ENCODE measurements at places on chromosomes 7 and 10. TPM values are rescaled to one million over a fixed set of nuclear protein-coding genes. Genes with fewer than 3 reads are reported as not detected.

Gene MPLKIP
- total RNA-seq: 34.2 TPM

- H3K27ac ChIP-seq: no peak overlapping the region
- no peak for DNase-seq
- H3K27me3 ChIP-seq: no peaks in the 10 kb centered on the region
- H3K36me3 ChIP-seq: no peaks in the 10 kb centered on the region
- no peak overlapping the region for H3K4me3 ChIP-seq
- H3K4me1 ChIP-seq: no peaks in the 10 kb centered on the region
Measured at GRCh38 chr10:130623680-130624267, 487.6 kb downstream of the GLRX3 start.

Gene CDNF
- 0.89 TPM for total RNA-seq

GRCh38 chr10:36157486-36157885, 515.4 kb upstream of the FZD8 start:
- DNase-seq: no peak
- no peaks in the 10 kb centered on the region for H3K36me3 ChIP-seq
- no peak overlapping the region for H3K27ac ChIP-seq
- no peaks in the 10 kb centered on the region for H3K4me1 ChIP-seq

Gene CYP26C1
- total RNA-seq: 0.10 TPM

DNA sequence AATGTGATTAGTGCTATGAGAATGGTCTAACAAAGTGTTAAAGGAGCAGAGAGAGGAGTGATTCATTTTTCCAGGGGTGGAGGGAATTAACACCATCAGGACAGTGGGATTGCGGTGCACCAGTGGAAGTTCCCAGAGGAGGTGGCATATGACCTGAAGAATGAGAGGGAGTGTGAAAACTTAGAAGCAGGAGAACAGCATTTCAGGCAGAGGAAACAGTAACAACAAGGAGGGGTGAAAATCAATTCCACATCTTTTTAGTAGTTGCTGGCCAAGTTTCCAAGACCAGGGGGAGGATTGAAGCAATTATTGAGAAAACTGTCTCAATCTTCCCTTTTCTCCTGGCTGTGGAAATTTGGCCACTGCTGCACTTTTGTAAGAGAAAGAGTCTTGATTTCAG, 23.7 kb upstream of the CCDC172 start:
- H3K27me3 ChIP-seq: no peaks in the 10 kb centered on the region
- H3K36me3 ChIP-seq: no peaks in the 10 kb centered on the region
- no peak for DNase-seq
- no peak overlapping the region for H3K27ac ChIP-seq

DNA sequence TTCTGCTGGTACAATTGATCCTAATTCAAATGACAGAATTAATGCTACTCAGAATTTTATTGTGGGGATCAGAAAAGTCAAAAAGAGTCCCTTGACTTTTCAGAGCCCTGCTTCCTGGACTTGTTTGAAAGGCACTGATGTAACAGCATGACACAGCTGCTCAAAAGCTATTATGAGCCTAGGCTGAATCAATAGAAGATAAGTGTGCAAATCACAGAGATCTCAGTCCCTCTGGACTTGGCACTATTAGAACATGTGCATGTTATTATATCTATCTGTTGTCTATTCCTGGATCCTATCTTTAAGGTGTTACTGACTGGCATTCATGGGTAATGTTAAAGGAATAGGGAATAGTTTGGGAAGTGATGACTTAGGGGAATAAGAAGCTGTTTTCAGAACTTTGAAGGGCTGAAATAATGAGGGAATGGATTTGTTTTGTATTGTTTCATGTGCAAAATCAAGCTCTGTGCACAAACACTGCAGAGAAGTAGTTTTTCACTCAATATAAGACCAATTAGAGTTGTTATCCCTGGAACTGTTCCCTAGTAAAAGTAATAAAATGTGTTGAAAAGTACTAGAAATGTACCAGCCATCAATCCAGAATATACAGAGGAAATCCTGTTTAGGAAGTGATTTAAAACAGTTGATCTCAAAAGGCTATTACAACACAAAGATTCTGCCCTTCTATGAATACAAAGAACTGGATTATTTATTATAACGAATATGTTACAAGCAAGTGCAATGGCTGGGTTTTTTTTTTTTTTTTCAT, 814.9 kb upstream of the C7orf33 start:
- no peak for DNase-seq
- H3K27me3 ChIP-seq: no peaks in the 10 kb centered on the region
- no peak overlapping the region for H3K27ac ChIP-seq

- H3K4me3 ChIP-seq: no peak overlapping the region
- no peaks in the 10 kb centered on the region for H3K36me3 ChIP-seq
- DNase-seq: no peak
- no peak overlapping the region for H3K27ac ChIP-seq
- no peaks in the 10 kb centered on the region for H3K27me3 ChIP-seq
Measured at GRCh38 chr7:125184801-125185200, 255.2 kb upstream of the POT1 start.

DNA sequence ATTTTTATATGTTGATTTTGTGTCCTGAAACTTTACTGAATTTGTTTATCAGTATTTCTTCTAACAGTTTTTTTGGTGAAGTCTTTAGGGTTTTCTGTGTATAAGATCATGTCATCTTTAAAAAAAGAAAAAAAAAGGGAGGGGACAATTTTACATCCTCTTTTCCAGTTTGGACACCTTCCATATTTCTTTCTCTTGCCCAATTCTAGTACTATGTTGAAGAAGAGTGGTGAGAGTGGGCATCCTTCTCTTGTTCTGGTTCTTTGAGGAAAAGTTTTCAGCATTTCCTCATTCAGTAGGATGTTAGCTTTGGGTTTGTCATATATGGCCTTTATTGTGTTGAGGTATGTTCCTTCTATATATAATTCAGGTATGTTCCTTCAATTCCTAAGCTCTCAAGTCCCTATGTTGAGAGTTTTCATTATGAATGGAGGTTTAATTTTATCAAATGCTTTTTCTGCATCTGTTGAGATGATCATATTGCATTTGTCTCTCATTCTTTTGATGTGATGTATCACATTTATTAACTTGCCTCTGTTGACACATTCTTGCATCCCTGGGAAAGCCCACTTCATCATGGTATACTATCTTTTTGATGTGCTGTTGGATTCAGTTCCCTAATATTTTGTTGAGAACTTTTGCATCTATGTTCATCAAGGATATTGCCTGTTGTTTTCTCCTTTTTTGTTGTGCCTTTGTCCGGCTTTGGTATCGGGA, 12.1 kb downstream of the TAS2R40 start:
- no peak for DNase-seq
- H3K4me1 ChIP-seq: no peaks in the 10 kb centered on the region
- H3K27me3 ChIP-seq: peaks cover 33% of the 10 kb centered on the region
- H3K36me3 ChIP-seq: peaks cover 5% of the 10 kb centered on the region

Gene CACNB2
- not detected for total RNA-seq

DNA sequence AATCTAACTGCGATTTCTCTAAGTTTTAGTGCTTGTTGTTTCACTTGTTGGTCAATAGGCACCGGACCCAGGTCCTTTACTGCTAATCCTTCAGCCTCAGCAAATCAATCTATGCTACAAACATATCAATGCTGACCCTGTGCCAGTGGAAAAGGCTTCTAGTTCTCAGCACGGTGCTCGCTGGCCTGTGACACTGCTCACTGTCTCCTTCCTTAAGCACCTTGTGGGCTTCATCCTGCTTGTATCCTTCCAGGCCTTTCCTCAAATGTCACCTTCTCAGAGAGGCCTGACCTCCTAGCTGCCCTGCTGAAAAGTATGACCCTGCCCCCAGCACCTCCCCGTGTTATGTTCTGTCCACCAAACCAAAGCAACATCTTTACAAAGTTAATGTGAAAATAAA, 201.2 kb upstream of the FRMD4A start:
- DNase-seq: no peak
- H3K36me3 ChIP-seq: peaks cover 68% of the 10 kb centered on the region
- H3K4me3 ChIP-seq: no peak overlapping the region
- peaks cover 80% of the 10 kb centered on the region for H3K4me1 ChIP-seq
- H3K27ac ChIP-seq: peak overlapping the region; percentile 3
- no peaks in the 10 kb centered on the region for H3K27me3 ChIP-seq

DNA sequence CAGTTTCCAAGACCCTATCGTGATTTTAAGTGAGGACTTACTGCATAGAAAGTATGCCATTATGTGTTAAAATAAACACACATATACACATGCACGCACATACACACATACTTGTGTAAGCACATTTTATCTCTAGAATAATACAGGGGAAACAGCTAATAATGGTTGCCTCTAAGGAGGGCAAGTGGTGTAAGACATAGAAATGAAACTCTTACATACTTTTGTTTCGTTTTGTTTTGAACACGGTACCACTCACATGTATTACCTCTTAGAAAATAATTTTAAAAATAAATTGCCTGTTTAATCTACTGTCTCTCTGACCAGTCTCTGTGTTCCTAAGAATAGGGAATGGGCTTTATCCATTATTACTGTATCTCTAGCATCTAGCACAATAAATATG, 49.2 kb downstream of the HERPUD2 start:
- H3K4me1 ChIP-seq: peaks cover 20% of the 10 kb centered on the region
- H3K4me3 ChIP-seq: no peak overlapping the region
- DNase-seq: no peak
- peaks cover 42% of the 10 kb centered on the region for H3K36me3 ChIP-seq
- no peak overlapping the region for H3K27ac ChIP-seq

DNA sequence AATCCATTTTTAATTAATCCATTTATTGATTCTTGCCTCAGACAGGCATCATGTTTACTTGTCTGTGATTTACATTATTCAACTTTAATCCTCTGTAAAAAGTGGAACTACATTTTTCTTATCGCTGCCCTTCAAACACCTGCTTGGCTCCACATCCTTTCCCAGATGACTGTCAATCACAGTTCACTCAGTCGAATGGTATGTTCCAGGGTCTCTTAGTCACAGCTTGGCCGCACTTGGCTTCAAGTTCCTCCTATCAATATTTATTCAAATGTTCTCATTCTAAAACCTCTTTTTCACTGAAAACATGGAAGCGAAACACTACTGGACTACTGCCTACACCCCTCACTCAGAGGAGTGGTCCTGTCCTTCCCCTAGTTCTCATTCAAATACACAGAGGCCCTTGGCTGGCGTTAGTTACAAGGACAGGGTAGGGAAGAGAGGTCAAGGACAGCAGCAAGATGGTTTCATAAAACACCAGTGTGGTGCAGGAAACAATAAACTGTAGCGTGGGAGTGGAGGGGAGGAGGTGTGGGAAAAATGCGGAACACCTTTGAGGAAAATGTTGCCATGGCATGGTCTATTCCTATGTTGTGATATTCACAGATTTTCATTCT, 143.2 kb downstream of the USP6NL start:
- H3K27me3 ChIP-seq: no peaks in the 10 kb centered on the region
- no peak overlapping the region for H3K4me3 ChIP-seq
- H3K36me3 ChIP-seq: no peaks in the 10 kb centered on the region
- DNase-seq: peak; percentile 6

Gene HECW1
- total RNA-seq: not detected

DNA sequence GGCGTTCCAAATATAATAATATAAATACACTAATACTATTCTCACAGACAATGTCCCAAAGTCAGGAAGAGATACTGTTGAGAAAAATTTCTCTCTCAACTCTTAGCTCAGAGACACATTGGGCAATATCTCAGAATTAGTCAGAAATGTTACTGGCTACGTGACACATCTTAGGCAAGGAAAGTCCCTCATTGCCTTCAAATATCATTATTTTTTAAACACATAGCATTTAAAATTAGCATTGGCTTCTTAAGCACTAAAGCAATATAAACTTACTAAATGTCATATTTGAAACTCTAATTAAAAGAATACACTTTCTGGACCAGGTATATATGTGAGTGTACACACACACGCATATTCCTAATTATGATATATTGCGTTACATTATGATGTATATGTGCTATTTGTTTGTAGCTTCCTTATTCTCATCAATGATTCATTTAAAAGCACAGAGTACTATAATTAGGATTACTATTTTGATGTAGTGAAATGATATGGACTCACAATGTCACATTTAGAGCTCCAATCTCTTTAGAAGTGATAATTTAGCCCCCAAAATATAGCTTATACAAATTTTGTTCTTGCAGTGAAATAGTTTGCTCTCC, 255.8 kb downstream of the TWIST1 start:
- no peaks in the 10 kb centered on the region for H3K4me1 ChIP-seq
- no peak for DNase-seq
- H3K27ac ChIP-seq: no peak overlapping the region
- no peak overlapping the region for H3K4me3 ChIP-seq

- H3K27ac ChIP-seq: no peak overlapping the region
- no peaks in the 10 kb centered on the region for H3K27me3 ChIP-seq
- peaks cover 18% of the 10 kb centered on the region for H3K4me1 ChIP-seq
- H3K4me3 ChIP-seq: no peak overlapping the region
- no peak for DNase-seq
Measured at GRCh38 chr10:317926-318325, 182.7 kb downstream of the ZMYND11 start.

Gene IKZF1
- total RNA-seq: 374 TPM

DNA sequence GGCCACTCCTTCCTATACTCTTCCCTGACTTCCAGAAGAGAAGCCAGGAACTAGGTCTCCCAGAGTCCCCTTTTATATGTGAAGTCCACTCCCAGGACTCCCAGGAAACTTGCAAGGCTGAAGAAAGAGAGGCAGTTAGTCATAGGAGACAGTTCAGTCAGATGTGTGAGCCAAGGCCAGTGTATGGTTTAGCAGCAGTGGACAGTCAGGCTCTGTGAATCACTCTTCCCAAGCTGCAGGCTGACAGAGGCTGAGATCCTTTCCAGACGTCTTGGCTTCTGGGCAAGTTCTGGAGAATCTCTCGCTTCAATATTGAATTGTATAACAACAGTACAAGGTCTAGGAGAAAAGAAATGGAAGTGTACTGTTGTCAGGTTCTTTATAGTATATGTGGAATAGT, 26.9 kb downstream of the BLVRA start:
- peaks cover 4% of the 10 kb centered on the region for H3K36me3 ChIP-seq
- DNase-seq: no peak
- H3K4me3 ChIP-seq: no peak overlapping the region
- H3K27me3 ChIP-seq: no peaks in the 10 kb centered on the region

- no peak overlapping the region for H3K4me3 ChIP-seq
- no peaks in the 10 kb centered on the region for H3K27me3 ChIP-seq
- peaks cover 47% of the 10 kb centered on the region for H3K4me1 ChIP-seq
- H3K36me3 ChIP-seq: peaks cover 86% of the 10 kb centered on the region
Measured at GRCh38 chr10:5782174-5782573, 31.1 kb downstream of the GDI2 start.

Gene OR2A5
- not detected for total RNA-seq

Gene ZNF853
- 1.0 TPM for total RNA-seq
